ENCODE measurements at places on chromosomes 2 and 18.

DNA sequence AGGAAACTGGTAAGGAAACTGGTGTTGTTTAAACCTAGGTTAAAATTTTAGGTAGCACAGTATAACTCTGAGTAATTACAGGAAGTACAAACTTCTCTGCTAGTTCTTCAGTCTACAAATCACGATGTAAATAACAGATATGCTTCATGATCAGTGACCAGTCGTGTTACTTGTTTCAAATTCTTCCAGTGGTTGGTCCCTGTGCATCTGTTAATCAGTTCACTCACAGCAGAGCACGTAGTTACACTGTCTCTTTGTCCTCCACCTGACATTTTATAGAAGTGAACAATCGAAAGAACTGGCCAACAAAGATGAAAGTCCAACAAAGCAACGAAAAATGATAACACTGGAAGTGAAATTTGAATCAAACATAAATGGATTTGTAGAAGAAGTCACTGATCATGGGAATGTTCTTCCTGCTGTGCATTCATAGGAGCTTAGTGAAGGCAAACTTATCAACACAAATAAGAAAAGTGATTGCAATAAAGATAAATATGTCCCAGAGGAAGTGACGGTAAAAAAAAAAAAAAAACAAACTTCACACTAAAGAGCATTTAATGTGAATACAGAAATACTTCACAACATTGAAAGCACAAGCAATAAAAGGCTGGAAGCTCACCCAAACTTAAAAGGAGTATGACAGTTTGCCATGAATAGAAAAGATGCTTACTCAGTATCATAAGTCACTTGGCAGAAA, 7.0 kb downstream of the EIF2AK2 start:
- DNase-seq, result no peak

- peak; percentile 73 for DNase-seq
Observed at GRCh38 chr2:218186355-218186766, 19.6 kb upstream of the CXCR1 start.

DNA sequence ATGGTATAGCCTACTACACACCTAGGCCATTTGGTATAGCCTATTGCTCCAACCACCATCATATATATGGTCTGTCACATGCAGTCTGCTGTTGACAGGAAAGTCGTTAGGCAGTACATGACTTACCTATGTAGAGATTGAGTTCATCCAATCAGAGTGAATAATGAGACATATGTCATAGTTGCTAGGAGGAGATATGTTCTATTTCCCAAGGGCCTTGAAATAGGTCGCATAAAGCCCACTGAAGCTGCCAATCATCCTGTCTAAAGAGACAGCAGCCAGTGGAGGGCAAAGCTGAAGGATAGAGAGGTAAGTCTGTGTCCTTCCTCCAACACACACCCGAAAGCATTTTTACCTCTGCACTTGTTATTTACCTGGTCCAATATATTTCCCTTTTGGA, 263.4 kb downstream of the PTPRM start:
- DNase-seq, result no peak

- DNase-seq, result no peak
Observed at GRCh38 chr2:12043131-12043530, 296.7 kb downstream of the LPIN1 start.

- no peak for DNase-seq
Observed at GRCh38 chr2:153077311-153077710, 358.9 kb downstream of the ARL6IP6 start.

GRCh38 chr2:96305979-96306308, 598 bp upstream of the SNRNP200 start:
- DNase-seq, result no peak

DNA sequence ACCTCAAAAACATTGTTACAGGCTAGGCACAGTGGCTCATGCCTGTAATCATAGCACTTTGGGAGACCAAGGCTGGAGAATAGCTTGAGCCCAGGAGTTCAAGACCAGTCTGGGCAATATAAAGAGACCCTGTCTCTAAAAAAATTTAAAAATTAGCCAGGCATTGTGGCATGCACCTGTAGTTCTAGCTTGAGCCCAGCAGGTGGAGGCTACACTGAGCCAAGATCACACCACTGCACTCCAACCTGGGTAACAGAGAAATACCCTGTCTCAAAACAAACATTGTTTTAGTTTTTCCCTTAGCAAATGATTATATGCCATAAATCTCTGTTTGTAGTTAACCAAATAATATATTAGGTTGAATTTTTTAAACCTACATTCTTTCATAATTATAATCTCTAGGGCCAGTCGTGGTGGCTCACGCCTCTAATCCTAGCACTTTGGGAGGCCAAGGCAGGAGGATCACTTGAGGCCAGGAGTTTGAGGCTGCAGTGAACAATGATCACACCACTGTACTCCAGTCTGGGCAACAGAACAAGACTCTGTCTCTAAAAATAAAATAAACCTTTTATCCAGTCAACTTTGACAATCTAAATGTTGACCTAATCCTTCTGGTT, 13.3 kb upstream of the CYP20A1 start:
- DNase-seq, result peak; percentile 32

- DNase-seq, result no peak
Observed at GRCh38 chr2:205474741-205475415, 207.4 kb upstream of the NRP2 start.

GRCh38 chr2:239269173-239269885, 131.5 kb downstream of the HDAC4 start:
- DNase-seq, result peak; percentile 30

GRCh38 chr2:8594731-8595427, 87.0 kb upstream of the ID2 start:
- no peak for DNase-seq

GRCh38 chr2:197045115-197045514, 118.6 kb upstream of the PGAP1 start:
- no peak for DNase-seq

- no peak for DNase-seq
Observed at GRCh38 chr18:30997223-30997622, 45.3 kb downstream of the DSC3 start.

DNA sequence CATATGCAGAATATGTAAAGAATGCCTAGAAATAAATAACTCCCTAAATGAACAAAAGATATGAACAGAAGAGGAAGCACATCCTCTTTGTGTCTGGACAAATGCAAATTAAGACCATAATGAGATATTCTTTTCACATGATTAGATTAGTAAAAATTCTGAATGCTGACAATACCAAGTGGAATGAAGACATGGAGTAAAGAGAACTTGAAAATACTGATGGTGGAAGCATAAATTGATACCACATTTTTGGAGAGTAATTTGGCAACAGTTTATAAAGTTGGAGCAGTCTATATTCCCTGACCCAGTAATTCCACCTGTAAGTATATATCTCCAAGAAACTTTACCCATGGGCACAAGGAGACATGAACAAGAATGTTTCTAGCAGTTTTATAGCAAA, 130.0 kb downstream of the CAPN13 start:
- DNase-seq, result no peak

- DNase-seq, result no peak
Observed at GRCh38 chr2:134079373-134079772, 174.5 kb upstream of the MGAT5 start.

- no peak for DNase-seq
Observed at GRCh38 chr2:177029501-177029900, 183.1 kb upstream of the HNRNPA3 start.

- no peak for DNase-seq
Observed at GRCh38 chr2:48189552-48190228, 283.4 kb upstream of the FBXO11 start.

DNA sequence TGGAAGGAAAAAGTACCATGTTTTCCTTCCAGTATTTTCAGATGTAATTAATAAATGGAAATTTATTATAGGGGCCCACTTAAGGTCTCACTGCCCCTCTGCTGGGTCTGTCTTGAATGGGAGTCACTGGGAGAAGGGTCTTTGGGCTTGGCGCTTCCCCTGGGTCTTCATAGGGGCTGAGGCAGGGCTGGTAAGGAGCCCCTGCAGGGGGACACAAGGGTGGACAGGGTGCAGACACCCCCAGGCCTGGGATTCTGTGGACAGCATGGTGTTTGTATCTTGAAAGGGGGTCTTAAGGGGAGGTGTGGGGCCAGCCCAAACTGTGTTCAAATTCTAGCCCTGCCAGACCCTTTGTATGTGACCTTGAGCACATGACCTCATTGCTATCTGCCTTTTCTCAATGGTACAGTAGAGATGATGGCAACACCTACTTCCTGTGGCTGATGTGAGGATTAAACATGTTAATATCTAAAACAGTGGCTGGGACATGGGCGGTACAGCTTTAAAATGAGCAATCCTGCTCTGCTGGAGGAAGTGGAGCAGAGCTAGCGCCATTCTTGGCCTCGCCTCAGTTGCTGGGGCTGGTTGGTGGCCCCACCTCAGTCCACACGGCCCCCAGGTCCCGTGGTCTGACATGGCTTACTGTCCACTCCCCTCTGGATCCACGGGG, 71.6 kb downstream of the GNAL start:
- no peak for DNase-seq

- DNase-seq, result no peak
Observed at GRCh38 chr2:228615496-228615895, 434.0 kb upstream of the SPHKAP start.

- DNase-seq, result no peak
Observed at GRCh38 chr2:72780477-72780876, 45.4 kb downstream of the EXOC6B start.

DNA sequence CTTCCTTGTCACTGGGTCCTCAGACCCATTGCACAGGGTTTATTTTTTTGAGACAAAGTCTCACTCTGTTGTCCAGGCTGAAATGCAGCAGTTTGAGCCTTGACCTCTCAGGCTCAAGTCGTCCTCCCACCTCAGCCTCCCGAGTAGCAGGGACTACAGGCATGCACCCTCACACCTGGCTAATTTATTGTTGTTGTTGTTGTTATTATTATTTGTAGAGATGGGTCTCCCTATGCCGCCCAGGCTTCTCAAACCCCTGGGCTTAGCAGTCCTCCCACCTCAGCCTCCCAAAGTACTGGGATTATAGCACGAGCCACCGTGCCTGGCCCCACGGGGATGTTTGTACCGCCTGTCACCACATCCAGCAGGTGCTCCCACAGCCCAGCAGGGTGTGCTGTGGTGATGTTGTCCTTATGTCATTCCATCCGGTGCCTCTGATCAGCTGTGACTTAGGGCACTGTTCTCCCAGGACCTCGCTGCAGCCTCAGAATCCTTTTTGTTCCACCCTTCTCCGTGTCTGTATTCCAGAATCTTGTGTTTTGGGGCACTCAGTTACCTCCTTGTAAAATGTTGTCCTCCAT, 182.3 kb downstream of the INO80D start:
- DNase-seq, result no peak

GRCh38 chr2:241820625-241821384, 11.8 kb downstream of the NEU4 start:
- DNase-seq, result no peak

GRCh38 chr2:128799284-128799552, 480.6 kb upstream of the HS6ST1 start:
- DNase-seq, result no peak

- DNase-seq, result no peak
Observed at GRCh38 chr18:44700652-44701051, 20.0 kb downstream of the SETBP1 start.

- DNase-seq, result no peak
Observed at GRCh38 chr2:13905831-13906230, 726.7 kb upstream of the LRATD1 start.

DNA sequence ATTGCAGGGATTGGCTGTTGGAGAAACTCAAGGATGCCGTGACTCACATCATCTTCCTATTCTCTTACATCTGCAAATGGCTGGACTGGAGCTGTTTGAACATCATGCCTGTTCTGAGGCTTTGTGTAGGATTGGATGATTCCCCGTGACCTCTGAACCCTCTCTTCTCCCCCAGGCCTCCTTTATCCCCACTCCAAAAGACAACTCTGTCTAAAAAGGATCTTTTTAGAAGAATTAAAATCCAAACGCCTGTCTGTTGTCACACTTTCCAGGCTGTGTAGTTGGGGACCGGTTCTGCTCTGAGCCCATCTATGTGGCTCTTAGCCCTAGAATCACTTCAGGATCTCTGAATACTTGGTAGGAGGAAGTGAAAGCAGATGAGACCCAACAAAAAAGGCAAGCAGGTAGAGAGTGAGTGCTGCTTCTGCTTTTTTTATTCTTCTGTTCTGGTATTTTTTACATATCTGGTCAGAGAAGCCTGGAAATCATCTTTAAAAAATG, 565 bp downstream of the SP140 start:
- peak; percentile 19 for DNase-seq

GRCh38 chr2:22788749-22789327, 596.1 kb upstream of the KLHL29 start:
- DNase-seq, result no peak

DNA sequence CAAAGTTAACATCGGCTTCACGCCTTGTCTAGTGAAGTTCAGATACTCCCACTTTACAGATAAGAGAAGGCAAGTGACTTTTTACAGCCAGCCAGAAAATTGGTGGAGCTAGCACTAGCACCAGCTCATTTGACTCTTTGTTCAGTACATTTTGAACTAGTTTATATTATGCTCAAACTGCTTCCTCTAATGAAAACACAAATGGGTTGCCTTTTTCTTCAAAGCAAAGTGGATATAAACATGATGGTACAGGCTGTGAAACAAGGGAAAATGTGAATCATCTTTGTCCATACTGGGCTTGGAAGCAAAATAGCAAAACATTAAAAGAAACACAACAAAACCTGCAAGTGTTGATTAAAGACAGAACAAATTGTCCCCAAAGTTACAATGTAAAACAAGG, 99.6 kb upstream of the LHCGR start:
- DNase-seq, result no peak

DNA sequence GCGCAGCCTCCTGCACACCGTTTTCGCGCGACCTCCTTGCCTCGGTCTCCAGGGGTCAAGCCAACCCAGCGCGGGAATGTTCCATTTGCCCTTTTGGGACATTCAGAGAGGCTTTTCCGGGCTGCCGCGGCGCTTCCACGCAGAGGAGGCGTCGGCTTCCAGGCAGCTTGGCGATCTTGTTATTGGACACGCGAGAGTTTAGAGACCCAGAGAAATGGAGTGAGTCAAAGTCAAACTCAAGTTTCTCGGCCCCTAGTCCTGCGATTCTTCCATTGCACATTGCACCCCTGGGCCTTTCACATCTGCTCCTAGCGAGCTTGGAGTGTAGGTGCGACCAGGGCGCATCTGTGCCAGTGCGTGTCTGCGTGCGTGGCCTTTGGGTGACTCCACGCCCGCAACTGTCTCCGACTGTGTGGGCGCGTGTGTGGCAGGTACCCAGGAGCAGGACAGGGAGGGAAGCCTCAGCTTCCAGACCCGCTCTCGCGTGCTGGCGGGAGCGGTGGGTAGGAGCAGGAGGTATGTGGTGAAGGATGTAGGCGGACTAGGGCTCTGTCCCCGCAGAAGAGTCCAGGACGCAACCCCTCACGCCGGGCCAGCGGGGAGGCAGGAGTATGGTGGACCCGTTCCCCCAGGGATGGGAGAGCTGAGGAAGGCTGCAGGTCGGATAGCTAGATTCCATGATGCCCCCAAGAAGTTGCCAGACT, 13.5 kb downstream of the SIX3 start:
- DNase-seq, result no peak

GRCh38 chr2:7681881-7682461, 764.8 kb downstream of the RNF144A start:
- DNase-seq, result no peak

Measured in activated naive CD4-positive, alpha-beta T cell treated with Interleukin-2 at 50 U/mL for 16 hours (primary cell).